ENCODE measurements at places on chromosomes 1 and 21. TPM values are rescaled to one million over a fixed set of nuclear protein-coding genes. Genes with fewer than 3 reads are reported as not detected.

- no peak for DNase-seq
Observed at GRCh38 chr1:156214024-156214748, 1.4 kb downstream of the PMF1 start.

The BTBD8 gene
- total RNA-seq, result 6.0 TPM

- DNase-seq, result no peak
Observed at GRCh38 chr1:110798691-110799256, 74.2 kb upstream of the CD53 start.

DNA sequence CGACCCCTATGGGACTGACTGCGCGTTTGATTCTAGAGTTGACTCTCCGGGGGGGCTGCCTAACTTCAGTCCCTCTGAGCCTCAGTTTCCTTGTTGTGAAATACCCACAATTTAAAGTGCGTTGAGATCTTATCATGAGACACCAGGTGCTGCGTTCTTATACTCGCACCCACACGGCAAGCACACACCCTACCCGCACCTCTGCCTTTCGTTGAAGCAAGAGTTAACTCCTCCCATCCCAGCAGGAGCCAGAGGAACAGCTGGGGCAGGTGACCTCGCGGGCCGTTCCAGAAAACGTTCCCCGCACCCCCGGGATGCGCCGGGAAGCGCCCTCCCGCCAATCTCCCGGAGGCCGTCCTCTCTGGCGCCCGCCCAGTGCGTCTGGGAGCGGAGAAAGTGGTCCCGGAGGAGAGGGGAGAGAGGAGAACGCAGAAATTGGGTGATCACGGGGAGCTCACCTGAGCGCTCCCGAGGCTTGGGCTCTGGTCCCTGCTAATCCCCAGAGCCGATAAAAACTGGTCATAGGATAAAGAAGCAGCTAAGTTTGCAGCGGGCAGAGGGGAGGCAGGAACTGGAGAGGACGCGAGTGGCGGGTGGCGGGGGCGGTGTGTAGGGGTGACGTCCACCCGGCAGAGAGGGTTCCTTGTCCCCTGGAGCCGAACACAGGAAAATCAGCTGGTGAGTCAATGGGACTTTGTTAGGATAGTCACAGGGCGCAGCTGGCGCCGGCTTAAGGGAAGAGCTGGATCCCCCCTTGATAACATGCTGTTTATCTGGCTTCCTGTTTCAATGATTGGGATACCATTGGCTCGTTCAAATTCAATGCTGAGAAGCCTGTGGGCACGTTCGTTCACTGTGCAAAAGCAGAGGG lies 869 bp downstream of the NAV1 start:
- peak; percentile 2 for DNase-seq

DNA sequence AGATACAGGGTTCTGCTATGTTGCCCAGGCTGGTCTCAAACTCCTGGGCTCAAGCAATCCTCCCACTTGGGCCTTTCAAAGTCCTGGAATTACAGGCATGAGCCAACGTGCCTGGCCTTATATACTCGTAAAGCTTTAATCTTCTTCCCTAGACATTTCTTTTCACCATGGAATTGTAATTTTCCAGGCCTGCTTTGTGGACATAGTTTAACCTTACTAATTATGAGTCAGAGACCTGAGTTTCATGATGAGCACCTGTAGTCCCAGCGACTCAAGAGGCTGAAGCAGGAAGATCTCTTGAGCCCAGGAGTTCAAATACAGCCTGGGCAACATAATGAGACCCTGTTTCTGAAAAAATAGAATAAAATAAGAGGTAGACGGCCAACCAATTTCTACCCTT lies 12.3 kb downstream of the PATJ start:
- DNase-seq, result no peak

- DNase-seq, result no peak
Observed at GRCh38 chr1:173507847-173508209, 30.7 kb downstream of the PRDX6 start.

- peak; percentile 15 for DNase-seq
Observed at GRCh38 chr1:91513160-91513559, 12.5 kb downstream of the CDC7 start.

The CHRM3 gene
- total RNA-seq, result 0.09 TPM

- no peak for DNase-seq
Observed at GRCh38 chr1:205726619-205727125, 23.3 kb downstream of the NUCKS1 start.

- peak; percentile 19 for DNase-seq
Observed at GRCh38 chr1:214310777-214311690, 30.1 kb downstream of the SMYD2 start.

The TAS1R1 gene
- total RNA-seq, result not detected

The PSRC1 gene
- 0.17 TPM for total RNA-seq

DNA sequence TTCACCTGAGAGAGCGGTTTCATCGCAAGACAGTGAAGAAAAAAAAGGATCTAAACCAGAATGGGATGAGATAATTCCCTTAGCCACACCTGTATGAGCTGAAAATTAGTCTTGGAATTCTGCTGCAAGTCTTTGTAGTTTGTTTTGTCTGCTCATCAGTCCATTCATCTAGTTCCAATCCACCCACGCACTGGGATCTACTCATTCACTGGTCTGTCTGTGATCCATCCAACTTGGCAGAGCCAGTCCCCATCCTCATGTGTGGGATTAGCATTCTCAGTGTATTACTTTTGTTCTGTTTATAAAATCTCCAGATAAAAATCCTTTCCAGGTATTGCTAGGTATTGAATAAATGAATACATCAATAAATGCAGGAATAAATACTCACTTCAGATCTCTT lies 266.5 kb upstream of the USP24 start:
- DNase-seq, result no peak

GRCh38 chr1:62356257-62356835 lies 37.1 kb upstream of the KANK4 start:
- DNase-seq, result no peak

GRCh38 chr21:37555672-37556261 lies 189.2 kb downstream of the DYRK1A start:
- DNase-seq, result no peak

The SYPL2 gene
- total RNA-seq, result not detected

- DNase-seq, result no peak
Observed at GRCh38 chr1:156070548-156070947, 9.6 kb downstream of the RAB25 start.

GRCh38 chr1:88736633-88737248 lies 52.7 kb downstream of the PKN2 start:
- DNase-seq, result no peak

- no peak for DNase-seq
Observed at GRCh38 chr1:56780128-56780750, 39.0 kb downstream of the FYB2 start.

GRCh38 chr21:21955204-21955603 lies 957.0 kb downstream of the NCAM2 start:
- no peak for DNase-seq

DNA sequence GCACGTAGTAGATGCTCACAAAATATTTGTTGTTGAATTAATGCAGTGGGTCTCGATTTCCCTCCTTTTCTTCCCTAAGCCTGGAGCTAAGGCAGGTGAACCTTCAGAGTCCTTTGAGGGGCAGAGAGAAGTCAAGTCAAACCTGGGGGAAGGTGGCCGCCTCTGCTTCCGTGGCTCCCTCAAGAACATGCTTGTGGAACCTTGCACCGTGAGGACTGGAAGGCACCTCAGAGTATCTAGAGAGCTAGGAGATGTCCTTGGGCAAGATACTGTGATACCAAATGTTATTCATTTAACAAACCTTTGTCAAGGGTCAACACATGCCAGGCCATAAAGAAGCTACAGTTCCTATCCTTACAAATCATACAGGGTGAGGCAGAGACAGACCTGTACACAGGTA lies 38.3 kb downstream of the GPA33 start:
- DNase-seq, result no peak

DNA sequence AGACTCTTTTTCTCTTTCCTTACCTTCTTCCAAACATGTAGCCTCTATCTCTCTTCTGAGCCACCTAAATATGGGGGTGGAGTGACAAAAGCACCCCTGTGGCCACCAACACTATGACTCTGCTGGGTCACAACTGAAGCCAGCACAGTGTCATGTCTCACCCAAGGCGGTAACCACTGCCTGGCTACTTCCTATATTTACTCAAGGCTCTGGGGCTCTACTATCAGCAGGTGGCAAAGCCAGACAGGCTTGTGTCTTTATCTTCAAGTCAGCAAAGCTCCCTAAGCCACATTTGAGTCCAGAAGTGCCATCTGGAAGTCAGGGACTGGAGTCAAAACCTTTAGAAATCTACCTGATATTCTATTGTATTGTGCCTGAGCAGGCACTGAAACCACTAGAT lies 1515.2 kb downstream of the PLA2G4A start:
- no peak for DNase-seq

GRCh38 chr1:93056214-93056613 lies 22.9 kb upstream of the MTF2 start:
- DNase-seq, result no peak

The CDA gene
- total RNA-seq, result not detected

The LCE3A gene
- total RNA-seq, result not detected

DNA sequence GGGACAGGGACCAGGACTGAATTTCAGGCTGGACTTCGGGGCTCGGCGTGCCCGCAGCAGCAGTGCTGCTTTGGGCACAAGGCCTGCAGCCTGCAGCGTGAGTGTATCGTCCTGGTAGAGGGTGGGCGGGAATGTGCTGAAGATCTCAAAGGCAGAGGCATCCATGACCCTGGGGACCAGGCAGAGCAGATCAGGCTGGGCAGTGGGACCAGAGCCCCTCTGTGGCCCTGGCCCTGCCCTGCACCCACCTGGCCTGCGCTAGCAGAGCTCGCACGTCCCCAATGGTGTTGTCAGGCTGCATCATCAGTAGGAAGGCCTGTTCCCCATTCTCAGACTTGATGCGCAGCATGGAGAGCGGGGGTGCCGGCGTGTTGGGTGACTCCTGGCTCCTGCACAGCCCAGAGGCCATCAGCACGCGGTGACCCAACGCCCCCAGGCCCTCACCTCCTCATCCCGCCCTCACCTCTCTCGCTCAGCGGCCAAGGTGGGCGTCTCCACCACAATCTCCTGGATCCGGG lies 2.6 kb downstream of the SH3BGRL3 start:
- no peak for DNase-seq

DNA sequence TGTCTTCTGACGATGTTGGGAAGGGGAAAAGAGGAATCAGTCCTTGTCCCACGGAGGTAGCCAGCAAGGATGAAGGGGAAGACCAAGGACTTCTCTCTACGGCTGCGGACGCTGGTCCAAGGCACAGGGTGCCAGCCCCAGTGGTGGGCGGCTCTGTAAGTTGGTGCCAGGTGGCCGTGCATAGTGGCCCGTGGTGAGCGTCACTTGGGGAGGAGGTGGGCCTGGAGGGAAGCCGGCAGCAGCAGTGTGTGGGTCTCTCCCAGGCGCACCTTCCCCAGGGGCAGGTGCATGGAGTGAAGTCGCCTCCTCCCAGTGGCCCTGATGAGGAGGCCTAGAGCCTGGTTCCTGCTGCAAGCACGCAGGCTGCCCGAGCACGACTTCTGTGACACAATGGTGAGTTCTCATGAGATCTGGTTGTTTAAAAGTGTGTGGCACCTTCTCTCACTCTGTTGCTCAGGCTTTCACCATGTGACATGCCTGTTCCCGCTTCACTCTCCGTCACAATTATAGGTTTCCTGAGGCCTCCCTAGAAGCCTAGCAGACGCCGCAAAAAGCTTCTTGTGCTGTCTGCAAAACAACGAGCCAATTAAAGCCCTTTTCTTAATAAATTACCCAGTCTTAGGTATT lies 43.6 kb upstream of the TIAM1 start:
- no peak for DNase-seq

DNA sequence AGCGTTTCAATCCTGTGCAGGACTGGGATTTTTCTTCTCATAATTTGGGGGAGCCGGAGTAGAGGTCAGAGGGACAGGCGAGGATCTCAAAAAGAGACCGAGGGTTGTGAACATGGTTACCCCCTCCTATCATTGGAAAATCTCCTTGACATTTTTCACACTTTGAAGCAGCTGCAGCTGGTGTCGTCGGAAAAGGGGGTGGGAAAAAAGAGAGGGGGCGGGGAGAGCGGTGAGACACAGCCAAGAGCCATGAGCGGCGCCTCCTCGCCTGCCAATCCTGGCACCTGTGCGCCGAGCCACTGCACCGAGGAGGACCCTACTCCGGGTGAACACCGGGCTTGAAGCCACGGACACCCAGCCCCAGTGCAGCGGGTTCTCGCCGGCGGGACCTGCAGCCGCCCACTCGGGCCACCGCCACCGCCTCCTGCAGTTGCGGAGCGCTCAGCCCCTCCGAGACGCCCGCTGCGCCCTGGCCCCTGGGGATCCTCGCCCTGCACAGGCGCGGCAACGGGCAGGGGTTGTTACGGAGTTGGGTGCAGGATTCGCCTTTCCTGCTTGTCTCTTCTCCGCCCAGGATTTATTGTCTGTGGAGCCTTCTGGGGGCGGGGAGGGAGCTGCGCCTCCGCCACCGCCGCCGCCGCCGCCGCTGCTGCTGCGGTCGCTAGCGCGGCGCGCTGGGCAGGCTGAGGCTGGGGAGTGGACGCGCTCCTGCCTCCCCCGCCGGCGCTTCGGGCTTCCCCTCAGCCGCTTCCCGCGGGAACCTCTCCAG lies at the start of gene LRRC7:
Gene LRRC7 (plus strand): TSS at position 271 of the 769 bp plus-strand sequence. CDS start 718 bp downstream, outside the sequence.
- no peak for DNase-seq

- no peak for DNase-seq
Observed at GRCh38 chr1:40184193-40184592, 23.0 kb downstream of the RLF start.

The GPR3 gene
- total RNA-seq, result not detected

The NME7 gene
- 12.0 TPM for total RNA-seq

DNA sequence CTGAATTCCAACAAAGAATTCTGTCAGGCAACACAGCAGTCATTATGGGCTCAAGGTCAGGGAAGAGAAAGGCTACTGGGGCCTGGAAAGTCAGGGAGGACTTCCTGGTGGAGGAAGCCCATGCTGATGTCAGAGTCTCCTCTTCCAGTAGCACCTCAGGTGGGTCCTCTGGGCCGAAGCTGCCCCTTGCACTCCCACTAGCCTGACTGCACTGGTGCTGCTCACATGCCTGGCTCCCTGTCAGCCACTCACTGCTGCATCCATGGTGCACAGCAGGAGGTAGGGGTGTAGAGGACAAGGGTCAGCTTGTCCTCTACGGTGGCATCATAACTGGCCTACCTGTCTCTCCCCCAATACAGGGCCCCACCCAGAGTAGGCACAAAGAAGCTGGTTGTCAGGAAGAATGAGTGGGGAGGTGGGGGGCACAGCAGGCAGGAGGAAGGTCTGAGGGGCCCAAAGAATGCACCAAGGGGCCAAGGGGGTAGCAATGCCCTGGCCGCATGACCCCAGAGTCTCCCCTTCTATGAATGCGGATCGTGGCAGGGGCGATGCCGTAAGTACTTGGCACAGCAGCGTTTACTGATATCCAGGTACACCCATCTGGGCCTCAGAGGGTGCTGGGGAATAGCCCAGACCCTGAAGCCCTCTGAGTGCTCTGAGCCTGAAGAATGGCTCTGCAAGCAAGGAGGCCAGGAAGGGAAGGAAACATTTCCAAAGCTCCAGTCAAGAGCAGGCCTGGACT lies 80.3 kb downstream of the GLIS1 start:
- DNase-seq, result no peak

DNA sequence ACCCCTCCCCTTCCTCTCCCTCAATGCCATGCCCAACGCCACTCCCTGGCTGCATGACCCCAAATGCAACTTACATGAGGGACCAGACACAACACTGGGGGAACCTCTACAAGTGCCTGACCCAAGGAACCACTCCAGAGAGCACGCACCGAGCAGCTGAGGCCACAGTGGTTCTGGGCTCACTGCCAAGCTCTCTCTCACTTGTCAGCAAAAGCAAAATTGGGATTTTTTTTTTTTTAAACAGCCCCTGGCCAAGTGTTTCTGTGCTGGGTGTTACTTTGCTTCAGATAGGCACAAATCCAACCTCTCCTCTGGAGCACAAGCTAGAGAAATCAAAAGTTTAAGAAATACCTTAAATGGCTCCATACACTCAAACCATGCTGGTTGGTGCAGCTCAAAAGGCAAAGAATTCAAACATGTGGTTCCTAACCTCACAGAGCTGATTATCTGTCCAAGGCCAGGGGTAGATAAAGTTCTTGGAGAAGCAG lies 363.0 kb downstream of the SETD4 start:
- no peak for DNase-seq

The RBM11 gene
- total RNA-seq, result 1.7 TPM
